Activated naive CD8-positive, alpha-beta T cell treated with anti-CD3 and anti-CD28 coated beads, Interleukin-2, amount 50 U/mL, for 16 hours (primary cell): ENCODE measurements at places on chromosomes 12 and 14.

- no peak for DNase-seq
Measured at GRCh38 chr12:57069523-57069922, 9.1 kb downstream of the NEMP1 start.

GRCh38 chr12:84785951-84786350 lies 126.6 kb downstream of the SLC6A15 start:
- no peak for DNase-seq

- no peak for DNase-seq
Measured at GRCh38 chr14:55902241-55902640, 216.0 kb upstream of the PELI2 start.

- no peak for DNase-seq
Measured at GRCh38 chr12:40701756-40702155, 9.5 kb downstream of the CNTN1 start.

DNA sequence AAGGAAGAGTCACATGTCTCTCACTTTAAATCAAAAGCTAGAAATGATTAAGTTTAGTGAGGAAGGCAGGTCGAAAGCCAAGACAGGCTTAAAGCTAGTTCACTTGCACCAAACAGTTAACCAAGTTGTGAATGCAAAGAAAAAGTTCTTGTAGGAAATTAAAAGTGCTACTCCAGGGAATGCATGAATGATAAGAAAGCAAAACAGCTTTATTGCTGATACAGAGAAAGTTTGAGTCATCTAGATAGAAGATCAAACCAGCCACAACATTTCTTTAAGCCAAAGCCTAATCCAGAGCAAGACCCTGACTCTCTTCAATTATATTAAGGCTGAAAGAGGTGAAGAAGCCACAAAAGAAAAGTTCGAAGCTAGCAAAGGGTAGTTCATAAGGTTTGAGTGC lies 193.6 kb downstream of the MSRB3 start:
- no peak for DNase-seq

DNA sequence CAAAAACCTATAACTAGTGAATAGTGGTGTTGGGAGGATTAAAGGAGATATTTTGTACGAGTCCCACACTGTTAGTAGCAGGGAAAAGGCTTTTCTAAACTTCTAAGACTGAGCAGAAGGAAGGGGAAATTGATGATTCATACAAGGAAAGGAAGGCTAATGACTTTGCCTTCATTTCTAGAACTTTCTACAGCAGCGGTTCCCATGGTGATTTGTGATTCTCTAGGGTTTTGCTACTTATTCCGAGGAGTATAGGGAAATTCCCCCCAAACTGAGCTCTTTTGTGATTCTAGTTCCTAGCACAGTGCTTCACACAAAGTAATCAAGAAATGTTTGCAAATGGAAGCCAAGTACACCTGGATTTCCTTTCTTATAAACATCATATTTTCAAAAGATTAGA lies 23.8 kb upstream of the PWP1 start:
- DNase-seq: no peak

DNA sequence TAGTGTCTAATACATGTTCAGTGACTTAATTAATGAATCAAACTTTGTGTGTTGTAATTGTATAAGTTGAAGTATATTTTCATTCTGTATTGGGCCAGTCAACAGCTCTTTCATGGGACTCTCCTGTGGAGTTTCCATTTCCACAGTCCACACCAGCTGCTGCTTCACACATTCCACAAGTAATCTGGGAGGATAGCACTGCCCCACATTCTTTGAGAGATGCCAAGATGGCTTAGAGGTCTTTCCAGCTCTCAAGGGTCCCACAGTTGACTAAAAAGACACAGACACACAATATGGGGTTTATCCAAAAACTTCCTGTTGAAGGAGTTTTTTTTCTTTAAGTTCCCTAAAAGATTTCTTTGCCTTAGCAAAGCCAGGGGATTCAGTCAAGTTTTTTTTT lies 408.3 kb downstream of the AACS start:
- no peak for DNase-seq

DNA sequence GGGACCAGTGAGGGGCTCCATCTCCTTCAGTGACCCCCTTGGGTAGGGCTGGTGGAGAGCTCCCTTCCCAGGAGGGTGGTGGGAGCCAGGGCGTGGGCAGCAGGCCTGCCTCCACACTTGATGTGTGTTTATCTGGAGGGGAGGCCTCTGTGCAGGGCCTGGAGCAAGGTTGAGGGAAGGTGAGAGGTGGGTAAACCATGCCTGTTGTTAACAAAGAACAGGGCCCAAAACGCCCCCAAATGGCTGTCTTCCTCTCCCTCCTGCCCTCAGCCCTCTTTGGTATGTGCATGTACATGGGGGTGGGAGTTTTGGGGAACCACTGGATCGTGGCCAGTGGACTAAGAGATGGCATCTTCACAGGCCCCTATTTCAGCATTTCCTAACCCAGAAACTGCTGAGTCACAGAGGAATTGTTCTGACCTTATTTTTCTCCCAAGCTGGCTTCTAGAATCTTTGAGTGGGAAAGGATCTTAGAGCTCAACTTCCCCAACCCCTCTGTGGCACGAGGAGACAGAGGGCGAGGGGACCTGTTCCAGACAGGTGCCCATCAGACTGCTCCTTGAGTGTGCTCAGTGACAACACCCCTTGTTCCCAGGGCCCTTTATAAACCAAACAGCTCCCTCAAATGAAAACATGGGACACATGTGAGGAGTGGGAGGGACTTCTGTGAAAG lies 3.6 kb downstream of the SLC48A1 start:
- no peak for DNase-seq

DNA sequence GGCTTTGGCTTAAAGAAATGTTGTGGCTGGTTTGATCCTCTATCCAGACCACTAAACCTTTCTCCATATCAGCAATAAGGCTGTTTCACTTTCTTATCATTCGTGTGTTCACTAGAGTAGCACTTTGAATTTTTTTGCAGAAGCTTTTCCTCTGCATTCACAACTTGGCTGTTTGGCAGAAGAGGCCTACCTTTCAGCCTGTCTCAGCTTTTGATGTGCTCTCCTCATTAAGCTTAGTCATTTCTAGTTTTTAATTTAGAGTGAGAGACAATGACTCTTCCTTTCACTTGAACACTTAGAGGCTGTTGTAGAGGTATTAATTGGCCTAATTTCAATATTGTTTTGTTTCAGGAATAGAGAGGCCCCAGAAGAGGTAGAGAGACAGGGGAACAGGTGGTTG lies 13.8 kb downstream of the KCNMB4 start:
- no peak for DNase-seq

DNA sequence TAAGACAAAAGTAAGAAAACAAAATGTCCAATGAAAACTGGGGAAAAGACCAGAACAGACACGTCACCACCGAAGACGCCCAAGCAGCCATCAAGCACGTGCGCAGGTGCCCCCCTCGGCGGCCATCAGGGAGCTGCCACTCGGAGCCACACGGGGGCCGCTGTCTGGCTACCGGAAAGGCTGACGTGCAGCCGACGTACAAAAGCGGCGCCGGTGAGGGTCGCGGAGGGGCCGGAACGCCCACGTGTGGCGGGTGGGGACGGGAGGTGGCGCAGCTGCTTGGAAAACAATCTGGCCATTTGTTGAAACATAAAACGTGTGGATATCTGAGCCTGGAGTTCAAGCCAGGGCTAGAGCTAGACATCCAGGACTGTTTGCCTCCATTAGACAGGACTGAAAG lies 60.7 kb downstream of the GALNT9 start:
- no peak for DNase-seq

- DNase-seq: no peak
Measured at GRCh38 chr14:77027538-77028383, 747 bp downstream of the IRF2BPL start.

DNA sequence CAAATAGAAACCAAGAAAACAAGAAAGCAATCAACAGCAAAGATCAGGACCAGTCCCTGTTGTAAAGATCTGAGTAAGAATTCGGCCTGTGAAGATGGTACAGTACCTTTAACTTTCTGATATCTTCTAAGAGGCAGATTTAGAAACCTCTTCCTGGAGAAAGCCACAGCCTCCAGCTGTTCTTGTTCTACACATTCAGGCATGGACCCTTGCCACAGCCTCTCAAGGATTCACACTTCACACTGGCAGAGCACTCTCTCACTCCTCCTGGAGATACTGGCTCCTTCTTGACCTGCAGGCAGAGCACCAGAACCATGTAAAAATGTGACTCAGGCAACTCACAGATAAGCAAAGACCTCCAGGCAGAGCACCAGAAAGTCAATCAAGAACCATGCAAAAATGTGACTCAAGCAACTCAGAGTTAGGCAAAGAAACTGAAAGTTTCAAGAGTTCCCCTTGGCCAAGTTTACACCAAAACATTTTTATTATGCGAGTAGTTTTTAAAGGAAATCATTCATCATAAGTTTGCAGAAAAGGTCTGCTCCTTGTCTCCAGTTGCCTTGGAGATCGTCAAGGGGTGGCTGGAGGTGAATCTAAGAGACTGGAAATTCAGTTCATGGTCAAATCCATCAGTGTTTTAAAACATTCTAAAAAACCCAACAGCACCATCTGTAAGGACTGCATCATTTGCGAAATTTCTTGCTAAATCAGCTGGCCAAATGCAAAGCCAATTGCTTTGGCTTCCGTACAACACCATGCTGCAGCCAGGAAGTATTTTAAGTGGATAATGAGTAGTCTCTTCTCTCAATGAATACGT lies 119.3 kb upstream of the MDM1 start:
- no peak for DNase-seq

- no peak for DNase-seq
Measured at GRCh38 chr12:54286042-54287030, 5.8 kb downstream of the HNRNPA1 start.

DNA sequence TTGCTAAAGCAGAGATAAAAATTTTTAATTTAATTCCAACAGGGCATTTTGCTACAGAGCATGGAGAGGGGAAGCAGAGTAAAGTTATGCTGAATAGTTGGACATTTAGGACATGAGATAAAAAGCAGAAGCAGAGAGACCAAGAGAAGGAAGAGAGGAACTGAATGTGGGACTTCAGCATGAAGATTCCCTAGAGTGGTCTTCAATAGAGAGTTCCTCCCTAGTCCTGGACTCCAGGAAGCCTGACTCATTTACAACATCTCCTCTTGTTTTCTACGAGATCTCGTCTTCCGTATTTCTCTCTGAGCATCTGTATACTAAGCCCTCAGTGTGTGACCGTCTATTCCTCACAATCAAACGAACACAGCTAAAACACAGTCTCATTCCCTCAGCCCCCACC lies 35.2 kb upstream of the IFT81 start:
- no peak for DNase-seq

- DNase-seq: no peak
Measured at GRCh38 chr14:53249059-53249458, 95.9 kb upstream of the DDHD1 start.

GRCh38 chr14:69580009-69580577 lies 5.4 kb upstream of the CCDC177 start:
- DNase-seq: no peak

DNA sequence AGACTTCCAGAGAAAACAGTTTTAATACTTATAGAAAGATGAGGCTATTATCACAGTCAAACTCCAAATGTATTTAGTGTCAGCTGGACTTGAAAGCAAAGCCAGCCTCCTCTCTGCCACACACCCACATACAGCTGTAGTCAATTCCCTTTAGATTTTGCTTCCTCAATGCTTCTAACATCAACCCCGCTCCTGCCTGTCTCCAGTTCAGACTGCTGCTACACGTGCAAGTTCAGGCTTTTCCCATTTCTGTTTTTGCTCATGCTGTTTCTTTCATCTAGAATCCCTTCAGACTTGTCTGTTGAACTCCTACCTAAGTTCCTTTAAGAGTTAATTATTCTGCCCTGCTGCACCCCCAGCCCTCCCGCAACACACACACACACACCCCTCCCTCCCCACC lies 380.0 kb downstream of the KCNH5 start:
- DNase-seq: no peak

DNA sequence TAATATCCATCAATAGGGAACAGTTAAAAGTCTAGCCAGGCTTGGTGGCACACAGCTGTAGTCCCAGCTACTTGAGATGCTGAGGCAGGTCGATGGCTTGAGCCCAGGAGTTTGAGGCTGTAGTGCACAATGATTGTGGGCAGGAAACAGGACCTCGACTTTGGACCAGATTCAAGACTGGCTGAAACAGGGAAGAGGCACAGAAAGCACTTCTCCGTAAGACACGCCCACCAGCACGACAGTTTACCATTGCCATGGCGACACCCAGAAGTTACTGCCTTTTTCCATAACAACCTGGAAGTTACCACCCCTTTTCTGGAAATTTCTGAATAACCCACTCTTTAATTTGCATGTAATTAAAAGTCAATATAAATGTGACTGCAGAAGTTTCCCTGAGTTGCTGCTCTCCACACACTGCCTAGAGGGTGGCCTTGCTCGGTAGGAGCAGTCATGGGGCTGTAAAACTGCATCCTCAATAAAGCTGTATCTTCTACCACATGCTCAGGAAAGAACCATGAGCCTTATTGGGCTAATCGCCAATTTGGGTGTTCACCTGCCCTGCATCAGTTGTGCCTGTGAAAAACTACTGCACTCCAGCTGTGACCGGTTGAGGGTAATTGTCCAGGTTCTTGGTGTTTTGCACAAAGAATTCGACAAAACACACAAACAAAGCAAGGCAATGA lies 4.6 kb upstream of the LRRC23 start:
- DNase-seq: no peak

GRCh38 chr12:118359541-118359915 lies 13.2 kb downstream of the TAOK3 start:
- no peak for DNase-seq

- no peak for DNase-seq
Measured at GRCh38 chr14:87686746-87687145, 306.2 kb downstream of the GALC start.

- no peak for DNase-seq
Measured at GRCh38 chr12:54053003-54053750, 458 bp upstream of the HOXC4 start.

GRCh38 chr12:77133566-77133965 lies 68.2 kb upstream of the E2F7 start:
- no peak for DNase-seq

GRCh38 chr14:49959822-49960408 lies 67.0 kb downstream of the ARF6 start:
- no peak for DNase-seq

DNA sequence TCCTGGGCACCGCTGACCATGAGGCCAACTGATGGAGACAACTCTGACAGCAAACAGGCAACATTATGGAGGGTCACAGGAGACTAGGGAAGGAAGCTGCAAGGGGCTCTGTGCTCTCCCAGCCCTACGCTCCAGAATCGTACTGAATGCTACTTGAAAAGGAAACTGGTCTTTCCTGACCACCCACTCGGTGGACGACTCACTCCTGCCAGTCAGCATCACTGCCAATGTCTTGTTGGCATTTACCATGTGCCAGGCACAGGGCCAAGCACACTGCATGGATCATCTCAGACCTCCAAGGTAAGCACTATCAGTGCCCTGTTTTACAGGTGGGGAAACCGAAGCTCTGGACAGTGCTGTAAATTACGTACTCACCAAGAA lies 38.0 kb downstream of the CCDC85C start:
- DNase-seq: no peak
